Kidney tubule cell (primary cell): ENCODE measurements at places on chromosomes 12 and 14.

DNA sequence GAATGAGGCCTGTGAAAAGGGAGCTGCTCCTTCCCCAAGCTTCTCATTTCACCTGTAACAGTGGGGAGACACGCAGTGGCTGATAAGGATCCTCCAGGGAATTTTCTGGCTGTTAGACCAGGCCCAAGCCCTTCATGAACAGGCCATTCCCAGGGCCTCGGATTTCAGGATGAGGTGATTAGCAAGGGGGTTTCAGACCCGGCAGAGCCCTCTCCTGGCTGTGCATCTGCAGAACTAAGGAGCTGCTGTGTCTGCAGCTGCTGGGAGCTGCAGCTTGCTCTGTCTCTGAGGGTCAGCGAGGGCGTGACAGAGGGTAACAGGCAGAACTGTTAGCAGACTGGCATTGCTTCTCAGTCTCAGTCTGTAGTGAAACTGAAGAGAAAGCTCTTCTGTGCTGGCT, 110.4 kb downstream of the KCNA5 start:
- no peak for DNase-seq

DNA sequence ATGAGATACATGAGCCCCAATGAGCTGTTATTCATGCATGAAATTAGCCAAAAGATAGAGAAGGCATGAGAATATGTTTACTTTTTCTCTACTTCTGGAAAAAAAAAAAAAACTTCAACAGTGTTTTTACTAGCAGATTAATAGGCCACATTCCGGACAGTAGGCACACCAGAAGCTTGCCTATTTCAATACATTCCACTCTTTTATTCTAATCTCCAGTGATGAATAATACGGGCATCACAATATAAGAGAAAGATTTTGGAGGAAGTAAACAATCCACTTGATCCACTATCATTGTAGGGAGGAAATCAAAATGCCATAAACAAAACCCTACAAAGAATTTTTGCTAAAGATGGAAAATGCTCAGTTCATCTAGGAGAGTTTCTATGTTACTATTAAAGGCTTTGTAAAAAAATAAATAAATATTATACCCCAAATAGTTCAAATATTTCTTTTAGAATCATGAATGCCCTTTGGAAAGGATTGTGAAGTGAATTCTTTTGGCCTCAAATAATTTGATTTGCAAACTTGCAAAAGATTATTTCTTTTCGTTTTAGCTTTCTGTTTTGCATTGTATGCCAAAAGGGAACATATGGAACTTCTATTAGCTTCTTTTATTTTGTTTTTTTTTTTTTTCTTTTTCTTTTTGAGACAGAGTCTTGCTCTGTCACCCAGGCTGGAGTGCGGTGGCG, 232.6 kb downstream of the EPS8 start:
- no peak for DNase-seq

DNA sequence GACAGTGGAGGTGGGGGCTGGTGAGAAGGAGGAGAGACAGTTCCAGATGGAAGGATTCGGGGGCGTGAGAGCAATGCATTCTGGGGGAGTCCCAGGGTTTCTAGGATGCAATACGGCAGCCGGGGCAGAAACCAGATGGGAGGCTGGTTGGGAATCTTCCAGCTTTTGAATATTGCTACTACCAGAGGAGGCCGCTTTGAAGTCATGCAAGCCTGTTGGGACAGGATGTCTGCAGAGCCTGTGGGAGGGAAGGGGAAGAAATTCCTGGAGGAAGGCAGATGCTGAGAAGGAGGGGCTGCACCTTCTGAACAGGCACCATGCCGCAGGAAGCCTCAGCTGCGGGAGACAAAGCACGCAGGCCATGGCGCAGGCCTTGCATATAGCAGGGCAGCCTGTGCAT, 105.4 kb downstream of the APAF1 start:
- no peak for DNase-seq

DNA sequence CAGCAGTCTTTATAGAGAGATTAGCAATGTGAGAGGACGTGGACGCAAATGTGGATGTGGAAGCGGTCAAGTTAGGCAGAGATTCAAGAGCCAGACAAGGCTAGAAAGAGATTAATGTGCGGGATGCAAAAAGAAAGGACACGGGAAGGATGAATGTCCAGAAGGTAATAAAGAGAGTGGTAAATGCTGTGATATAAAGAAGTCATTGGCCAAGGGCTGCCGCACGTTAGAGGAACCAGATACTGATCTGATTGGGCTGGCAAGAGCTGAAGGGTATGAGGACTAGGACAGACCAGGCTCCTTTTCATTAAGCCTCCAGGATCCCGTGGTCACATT, 59.5 kb downstream of the DHRS2 start:
- no peak for DNase-seq

GRCh38 chr12:68981516-68981915, 48.5 kb upstream of the CPM start:
- DNase-seq, result peak; percentile 38

- no peak for DNase-seq
These were observed 45.6 kb downstream of the DDX11 start for GRCh38 chr12:31119192-31119802.

GRCh38 chr12:66269757-66270383, 32.4 kb upstream of the HELB start:
- DNase-seq, result peak; percentile 55

GRCh38 chr14:78927261-78927660, 757.1 kb downstream of the NRXN3 start:
- no peak for DNase-seq

DNA sequence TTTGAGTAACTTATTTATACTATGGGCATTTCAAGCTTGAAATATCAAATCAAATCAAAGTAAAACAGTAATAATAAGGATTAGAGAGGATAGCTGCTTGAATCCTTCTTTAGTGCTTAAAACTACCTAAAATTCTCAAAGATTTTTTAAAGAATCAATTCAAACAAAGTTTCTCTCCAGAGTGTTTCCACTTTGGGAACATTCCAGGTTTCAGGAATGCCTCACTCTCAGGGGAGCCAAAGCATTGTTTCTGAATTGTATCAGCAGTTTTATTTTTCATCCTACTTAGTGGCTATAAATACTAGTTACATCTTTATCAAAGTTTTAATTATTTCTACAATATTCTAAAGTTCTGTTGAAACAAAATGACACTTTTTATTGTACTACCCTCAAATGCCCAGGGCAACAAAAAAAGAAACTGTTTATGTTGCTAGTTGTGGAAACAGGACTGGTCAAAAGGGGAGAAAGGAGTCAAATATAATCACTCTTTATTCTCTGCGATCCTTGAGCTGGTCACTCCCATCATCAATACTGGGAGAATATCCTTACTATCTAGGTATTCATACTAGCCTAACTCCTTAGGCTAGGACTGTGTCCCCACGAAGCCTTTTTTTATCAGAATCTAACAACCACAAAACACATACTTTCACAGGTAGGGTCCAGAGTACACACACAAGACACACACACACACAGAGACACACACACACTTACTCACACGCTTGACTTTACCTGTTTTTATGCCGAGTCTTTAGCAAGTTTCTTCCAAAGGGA, 598 bp downstream of the RASSF9 start:
- DNase-seq, result no peak

GRCh38 chr12:16056910-16057309, 145.8 kb downstream of the DERA start:
- DNase-seq, result no peak
